Suppressor macrophage (primary cell): ENCODE measurements at places on chromosomes 13 and 19.

DNA sequence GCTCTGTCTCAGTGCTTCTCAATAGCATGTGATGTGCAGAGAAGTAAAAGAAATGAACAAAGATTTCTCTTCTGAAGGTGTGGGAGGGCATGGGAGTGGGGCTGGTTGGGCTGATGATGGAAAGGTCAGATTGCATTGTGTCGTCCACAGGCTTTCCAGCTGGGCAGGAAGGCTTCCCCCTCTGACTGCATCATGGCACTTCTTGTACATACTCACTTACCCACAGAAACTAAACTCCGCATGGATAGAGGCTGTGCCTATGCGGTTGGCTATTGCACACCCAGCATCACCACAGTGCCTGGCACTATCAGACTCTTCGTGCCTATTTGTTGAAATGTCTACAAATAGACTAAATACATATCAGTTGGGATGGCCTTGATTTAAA lies 24.4 kb upstream of the TNFSF11 start:
- peak; percentile 84 for DNase-seq

GRCh38 chr19:12774588-12775555 lies at the start of gene HOOK2:
Gene HOOK2 (minus strand): TSS chr19:12775552. CDS start chr19:12775449, 103 bp downstream.
- no peak for DNase-seq

- no peak for DNase-seq
Observed at GRCh38 chr19:57802269-57802668, 12.4 kb downstream of the ZNF552 start.

- DNase-seq, result no peak
Observed at GRCh38 chr19:51099047-51099382, 9.2 kb downstream of the CTU1 start.

GRCh38 chr19:16441661-16442162 lies 30.1 kb downstream of the EPS15L1 start:
- peak; percentile 55 for DNase-seq

- peak; percentile 88 for DNase-seq
Observed at GRCh38 chr19:49570138-49570856, 10.1 kb downstream of the NOSIP start.
